Heart right ventricle (tissue), 16 donors: ENCODE measurements at places on chromosomes 1 and 21. TPM values are rescaled to one million over a fixed set of nuclear protein-coding genes. Genes with fewer than 3 reads are reported as not detected.

The SHC1 gene
- total RNA-seq: 53.9 TPM

DNA sequence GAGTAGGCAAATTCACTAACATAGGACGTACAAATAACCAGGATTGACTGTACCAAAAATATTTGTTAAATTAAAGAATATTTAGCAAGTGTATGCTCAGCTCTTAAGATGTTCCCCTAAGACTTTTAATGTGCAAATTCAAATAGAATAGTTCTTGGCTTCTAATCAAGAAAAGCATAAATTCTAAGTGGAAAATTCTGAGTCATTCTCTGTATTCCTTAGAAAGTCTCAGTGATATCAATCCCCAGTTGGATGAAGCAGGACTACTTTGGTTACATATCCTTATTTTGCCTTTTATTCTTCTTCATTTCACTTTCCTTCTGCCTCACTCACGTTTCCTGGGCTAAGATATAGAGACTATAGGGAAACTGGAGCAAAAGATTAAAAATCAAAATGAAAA is 130.2 kb downstream of the IFI44 start:
- no peak for DNase-seq

- DNase-seq: peak; percentile 40
Measured at GRCh38 chr1:230113593-230114236, 46.7 kb downstream of the GALNT2 start.

DNA sequence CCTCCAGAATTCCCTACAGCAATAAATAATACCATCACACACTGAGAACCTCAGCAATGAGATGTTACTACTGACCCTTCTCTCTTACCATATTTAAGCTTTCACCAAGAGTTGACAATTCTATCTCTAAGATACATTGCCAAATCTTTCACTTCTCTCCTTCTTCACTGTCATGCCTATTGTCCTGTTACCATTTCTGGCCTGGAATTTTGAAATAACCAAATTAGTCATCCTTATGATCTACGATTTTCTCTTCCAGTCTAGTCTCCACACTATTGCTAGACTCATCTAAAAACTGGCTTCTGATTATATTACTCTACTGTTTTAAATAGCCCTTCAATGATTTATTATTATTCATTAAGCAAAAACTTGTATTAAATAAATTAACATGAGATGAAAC is 656.1 kb upstream of the ADGRL4 start:
- no peak for DNase-seq

DNA sequence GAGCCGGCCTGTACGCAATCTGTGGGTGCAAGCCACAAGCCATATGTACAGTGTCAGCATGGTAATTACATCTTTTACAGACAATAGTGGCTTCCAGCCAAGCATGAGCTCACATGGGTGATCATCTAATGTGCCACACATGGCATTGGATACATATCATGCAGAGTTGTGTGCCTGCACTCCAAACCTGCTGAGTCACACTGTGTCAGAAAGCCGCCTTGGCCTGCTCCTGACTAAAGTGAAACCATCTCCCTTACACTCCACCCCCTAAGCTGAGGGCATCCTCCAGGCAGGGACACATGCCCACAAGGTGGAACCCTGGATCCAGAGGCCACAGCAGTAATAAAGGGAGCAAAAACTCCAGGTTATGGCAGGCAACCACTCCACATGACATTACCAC is 72.5 kb downstream of the KCNT2 start:
- DNase-seq: no peak

DNA sequence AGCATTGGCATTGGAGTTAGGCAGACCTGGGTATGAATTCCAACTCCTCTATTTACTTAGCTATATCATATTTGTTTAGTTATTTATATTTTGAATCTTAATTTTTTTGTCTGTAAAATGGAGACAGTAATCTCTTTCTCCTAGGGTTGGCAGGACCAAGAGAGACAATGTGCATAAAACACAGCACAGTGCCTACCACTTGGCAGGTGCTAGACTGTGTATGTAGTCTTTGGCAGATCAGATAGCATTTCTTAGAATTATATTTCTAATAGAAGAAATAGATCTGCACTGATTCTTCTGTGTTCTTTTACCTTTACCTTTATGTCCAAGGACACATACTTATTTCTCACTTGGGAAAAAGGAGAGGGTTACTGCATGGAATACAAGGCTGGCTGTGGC is 177.2 kb downstream of the GIPC2 start:
- no peak for DNase-seq

- DNase-seq: no peak
Measured at GRCh38 chr1:197435224-197435623, 167.2 kb downstream of the CRB1 start.

DNA sequence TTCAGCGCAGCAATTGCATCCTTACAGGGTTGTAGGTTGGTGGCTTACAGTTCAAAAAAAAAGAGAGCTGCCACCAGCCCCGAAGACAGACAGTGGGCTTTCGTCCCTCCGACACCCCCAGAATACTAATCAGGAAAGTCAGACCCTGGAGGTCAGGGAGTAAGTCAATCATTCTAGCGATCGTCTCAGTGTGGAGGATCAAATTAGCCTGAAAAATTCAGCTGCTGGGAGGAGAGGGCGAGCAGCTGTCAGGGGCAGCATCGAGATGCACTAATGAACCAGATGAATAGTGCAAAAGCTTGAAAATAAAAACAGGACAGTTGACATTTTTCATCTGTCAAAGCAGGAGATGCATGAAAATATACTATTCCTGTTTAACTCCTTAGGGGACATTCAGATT is 138.4 kb downstream of the NEK7 start:
- no peak for DNase-seq

GRCh38 chr1:26694638-26695355 is 1.0 kb upstream of the ARID1A start:
- no peak for DNase-seq

GRCh38 chr1:29364101-29364678 is 127.9 kb downstream of the PTPRU start:
- no peak for DNase-seq

- DNase-seq: no peak
Measured at GRCh38 chr1:22712502-22713271, 2.0 kb downstream of the EPHB2 start.

DNA sequence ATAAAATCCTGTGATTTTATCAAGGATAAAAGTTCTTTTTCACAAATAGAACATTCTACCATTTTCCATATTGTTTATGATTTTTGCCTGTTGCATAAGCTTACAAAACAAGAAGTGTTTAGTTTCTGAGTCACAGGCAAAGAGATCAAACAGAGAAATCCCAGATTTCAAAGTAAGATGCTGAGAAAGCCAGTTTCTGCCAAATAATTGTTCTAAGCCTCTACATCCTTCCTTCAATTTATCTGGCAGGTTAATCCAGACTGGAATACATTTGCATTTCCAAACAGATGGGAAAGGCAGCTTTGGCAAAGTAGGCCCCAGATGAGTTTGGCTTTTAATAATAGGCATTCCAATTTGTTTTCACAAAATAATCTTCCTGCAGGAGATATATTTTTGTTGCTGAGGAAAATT is 2.5 kb downstream of the SLC1A7 start:
- no peak for DNase-seq

DNA sequence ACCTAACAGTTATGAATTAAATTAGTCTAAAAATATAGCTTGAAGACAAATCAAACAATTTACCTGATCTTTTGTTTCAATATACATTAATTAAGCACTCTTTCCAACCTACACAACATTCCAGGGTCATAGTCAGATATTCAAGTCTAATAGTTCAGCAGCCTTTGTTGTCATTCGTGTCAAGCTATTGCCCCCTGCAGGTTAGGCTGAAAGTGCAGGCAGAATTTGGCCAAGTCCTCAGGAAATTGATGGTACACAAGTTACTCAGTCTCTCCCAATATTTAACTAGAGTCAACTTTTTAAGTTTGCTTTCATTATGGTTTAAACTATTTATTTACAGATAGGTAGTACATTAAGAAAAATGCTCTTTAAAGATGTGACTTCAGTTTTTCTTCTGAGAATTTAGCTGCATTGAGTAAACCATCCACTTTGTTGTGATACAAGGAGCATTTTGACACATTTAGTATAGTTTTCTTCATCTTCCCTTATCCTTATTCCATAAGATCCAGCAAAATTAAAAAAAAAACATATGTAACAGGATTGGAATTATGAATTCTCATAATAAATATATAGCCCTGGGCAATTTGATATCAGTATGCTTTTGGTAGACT is 130.3 kb upstream of the DPYD start:
- DNase-seq: peak; percentile 36

DNA sequence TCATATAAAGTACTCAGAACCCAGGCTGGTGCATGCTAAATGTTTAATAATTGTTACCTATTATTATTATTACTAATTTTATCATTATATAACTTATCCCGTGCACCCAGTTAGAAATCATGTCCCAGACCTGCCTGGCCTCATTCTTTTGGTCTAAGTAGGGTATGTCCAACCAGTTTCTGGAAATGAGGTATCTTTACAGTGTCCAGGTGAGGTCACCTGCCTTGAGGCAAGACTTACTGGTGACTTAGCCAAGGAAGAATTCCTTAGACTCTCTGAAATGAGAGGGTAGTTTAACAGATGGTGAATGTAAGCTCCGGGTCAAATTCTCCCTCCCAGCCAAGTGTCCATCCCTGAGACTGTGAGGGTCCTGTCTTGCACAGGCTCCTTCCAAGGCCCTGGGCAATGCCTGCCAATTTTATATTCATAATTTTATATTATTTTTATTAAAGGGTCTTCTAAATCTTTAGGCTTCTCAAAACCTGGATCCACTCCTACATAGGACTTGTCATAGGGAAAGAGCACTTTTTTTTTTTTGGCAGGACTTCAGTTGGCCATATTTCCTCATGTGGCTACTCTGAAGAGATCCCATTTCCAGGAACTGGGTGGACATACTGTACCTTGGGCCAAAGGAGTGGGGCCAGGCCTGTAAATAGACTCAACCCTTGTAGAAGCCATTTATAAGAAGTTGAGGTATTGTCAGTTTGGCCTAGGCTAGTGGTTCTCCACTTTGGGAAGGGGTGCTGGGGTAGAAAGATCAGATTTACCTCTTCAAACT is 96.7 kb upstream of the KCNA3 start:
- DNase-seq: no peak

- no peak for DNase-seq
Measured at GRCh38 chr1:72526926-72527325, 244.6 kb upstream of the NEGR1 start.

GRCh38 chr1:208054485-208054884 is 143.6 kb upstream of the CD34 start:
- no peak for DNase-seq

- DNase-seq: no peak
Measured at GRCh38 chr1:50681931-50682330, 258.7 kb upstream of the DMRTA2 start.

GRCh38 chr1:152795686-152796085 is 835 bp upstream of the LCE1D start:
- DNase-seq: no peak
